ENCODE measurements at places on chromosomes 7 and 10.

DNA sequence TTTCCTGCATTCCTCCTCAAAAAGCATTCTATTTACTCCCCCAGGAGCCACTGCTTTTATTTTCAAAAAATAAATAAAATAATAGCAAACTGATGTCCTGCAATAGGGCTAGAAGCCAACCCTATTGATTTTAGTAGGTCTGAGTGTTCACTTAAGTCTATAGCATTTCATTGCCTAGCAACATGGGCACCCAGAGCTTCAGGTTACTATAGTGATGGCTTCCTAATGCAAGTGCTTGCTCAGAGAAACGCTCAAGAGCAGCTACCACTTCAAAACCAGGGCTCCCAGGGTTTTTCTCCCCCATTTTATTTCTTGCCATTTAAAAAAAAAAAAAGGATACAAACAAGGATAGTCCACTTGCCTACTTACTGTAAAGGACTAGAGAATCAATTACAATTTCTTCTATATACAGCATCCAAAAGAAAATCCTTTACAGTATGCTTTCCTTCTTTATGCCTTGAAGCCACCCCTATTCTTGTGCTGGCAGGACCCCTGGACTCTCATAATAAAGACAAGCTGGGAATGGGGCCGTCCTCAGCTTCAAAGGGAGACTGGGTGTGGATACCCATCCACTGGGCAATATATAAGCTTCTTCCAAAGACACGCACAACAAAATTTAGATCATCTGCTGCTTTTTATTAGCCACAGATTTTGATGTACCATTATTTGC, 133.3 kb downstream of the VPS41 start:
- peak; percentile 33 for DNase-seq

DNA sequence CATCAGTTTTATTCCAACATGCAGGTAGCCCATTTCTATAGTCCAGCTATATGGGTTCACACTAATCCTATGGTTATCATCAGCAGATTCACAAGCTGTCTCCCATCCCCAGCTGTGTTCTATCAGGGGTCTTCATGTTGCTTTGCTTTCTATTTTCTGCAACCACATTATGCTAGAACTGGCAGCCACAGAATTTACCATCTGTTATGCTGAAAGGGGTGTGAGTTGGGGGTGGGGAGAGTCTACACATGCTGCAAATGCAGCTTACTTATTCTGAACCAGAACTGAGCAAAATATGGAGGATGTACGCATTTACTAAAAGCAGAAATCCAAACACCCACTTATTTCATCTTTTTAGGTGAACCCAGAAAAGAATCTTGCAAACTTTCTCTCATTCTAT, 32.9 kb downstream of the SHTN1 start:
- no peak for DNase-seq

DNA sequence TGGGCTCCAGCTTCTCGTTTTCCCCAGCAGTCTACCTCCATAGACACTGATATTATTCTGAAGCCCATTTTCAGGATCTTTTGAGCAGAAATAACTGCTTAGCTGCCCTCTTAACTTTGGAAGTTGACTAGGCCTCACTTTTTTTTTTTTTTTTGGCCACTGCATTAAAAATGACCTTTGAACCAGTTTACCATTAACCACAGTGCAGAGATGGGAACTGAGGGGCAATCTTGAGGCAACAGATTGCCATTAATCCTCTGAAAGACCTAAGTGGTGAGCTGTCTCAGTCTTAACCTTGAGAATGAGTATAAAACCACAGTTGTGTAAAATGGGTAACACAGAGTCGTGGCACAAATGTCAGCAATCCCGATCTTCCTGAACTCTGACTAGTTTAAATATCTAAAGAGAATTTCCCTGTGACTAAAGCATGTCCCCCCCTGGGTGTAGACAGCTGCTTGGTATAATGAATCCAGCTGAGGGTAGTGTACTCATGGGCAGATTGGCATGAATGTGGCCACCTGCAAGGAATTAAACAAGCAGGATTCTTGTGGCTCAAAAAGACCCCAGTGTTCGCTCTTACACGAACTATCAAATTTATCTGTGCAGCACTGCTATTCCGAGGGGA, 46.1 kb upstream of the FMC1 start:
- DNase-seq: no peak

GRCh38 chr10:127085957-127086356, 110.4 kb downstream of the INSYN2A start:
- no peak for DNase-seq

- no peak for DNase-seq
These were observed 452.4 kb upstream of the AKR1E2 start for GRCh38 chr10:4373612-4374011.

- DNase-seq: no peak
These were observed 158.6 kb downstream of the GRK5 start for GRCh38 chr10:119365773-119366599.

- no peak for DNase-seq
These were observed 52.1 kb downstream of the TRRAP start for GRCh38 chr7:98930464-98930863.

DNA sequence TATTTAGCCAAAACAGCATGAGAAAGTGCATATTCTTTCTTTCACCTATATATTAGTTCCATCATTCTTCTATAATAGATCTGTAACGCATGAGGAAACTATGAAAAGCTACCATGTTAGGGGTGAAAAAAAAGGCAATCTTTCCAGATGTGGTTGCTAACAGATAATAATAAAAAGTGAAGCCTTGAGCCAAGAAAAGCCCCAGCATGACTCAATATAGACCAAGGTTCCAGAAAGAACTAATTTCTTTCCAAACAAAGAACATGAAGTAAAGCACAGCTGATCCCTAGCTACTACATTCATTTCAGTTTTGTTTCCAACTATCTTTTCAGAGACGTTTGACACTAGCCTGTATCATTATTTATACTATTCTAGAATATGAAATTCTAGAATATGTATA, 16.4 kb downstream of the ARL4A start:
- no peak for DNase-seq

GRCh38 chr7:33781167-33781566, 124.2 kb upstream of the BMPER start:
- no peak for DNase-seq

DNA sequence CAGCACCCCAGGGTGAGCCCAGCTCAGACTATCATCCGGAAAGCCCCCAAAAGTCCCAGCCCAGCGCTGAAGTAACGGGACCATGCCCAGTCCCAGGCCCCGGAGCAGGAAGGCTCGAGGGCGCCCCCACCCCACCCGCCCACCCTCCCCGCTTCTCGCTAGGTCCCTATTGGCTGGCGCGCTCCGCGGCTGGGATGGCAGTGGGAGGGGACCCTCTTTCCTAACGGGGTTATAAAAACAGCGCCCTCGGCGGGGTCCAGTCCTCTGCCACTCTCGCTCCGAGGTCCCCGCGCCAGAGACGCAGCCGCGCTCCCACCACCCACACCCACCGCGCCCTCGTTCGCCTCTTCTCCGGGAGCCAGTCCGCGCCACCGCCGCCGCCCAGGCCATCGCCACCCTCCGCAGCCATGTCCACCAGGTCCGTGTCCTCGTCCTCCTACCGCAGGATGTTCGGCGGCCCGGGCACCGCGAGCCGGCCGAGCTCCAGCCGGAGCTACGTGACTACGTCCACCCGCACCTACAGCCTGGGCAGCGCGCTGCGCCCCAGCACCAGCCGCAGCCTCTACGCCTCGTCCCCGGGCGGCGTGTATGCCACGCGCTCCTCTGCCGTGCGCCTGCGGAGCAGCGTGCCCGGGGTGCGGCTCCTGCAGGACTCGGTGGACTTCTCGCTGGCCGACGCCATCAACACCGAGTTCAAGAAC, 1.1 kb downstream of the VIM start:
- DNase-seq: no peak

- no peak for DNase-seq
These were observed 3.7 kb upstream of the NDST2 start for GRCh38 chr10:73814896-73815718.

GRCh38 chr7:151673216-151673615, 153.5 kb upstream of the RHEB start:
- DNase-seq: no peak

DNA sequence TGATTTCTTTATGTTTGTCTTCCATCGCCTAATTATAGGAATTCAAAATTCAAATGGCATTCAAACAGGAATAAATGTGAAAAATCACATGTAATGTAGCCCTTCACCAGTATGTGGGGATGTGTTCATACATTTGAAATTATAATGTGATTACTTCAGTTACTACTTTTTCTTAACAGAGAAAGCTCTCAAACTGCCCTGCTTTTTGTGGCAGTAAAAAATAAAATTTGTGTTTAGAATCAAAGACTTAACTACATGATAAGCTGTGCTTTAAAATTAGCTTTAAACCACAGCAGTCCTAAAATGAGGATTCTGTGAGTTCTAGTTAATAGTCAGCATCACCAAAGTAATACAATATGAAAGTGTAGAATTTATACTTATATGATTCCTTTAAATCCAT, 7.8 kb upstream of the HERC4 start:
- no peak for DNase-seq

DNA sequence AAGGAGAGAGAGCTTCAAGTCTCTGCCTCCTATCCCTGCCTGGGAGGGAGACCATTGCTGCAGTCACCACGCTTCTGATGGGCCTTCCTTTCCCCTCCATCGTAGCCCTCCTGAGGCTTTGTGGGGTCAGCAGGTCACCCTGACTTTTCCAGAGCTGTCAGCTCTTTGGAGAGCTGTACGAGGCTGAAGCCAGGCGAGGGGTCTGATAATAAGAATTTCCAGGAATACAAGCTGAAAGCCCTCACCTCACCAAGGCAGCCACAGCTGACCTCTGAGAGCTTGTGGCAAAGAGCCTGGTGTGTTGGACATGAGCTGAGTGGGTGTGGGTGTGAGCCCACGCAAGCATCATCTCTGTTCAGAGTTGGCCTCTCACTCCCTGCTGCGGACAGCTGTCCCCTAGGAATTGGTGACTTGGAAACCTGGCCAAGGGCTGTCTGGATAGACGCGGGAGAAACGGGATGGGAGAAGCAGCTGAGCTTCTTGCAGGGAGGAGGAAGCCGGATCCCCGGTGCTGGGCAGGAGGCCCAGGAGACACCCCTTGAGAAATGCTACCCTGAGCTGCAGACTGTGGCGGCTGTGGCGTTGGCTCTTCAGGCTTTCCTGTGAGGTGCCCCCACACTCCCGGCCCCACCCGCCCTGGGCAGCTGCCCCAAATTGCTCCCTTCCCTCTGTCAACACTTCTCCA, 122.1 kb upstream of the BTBD16 start:
- DNase-seq: no peak

- DNase-seq: no peak
These were observed 129.5 kb downstream of the KLF6 start for GRCh38 chr10:3655528-3655927.

DNA sequence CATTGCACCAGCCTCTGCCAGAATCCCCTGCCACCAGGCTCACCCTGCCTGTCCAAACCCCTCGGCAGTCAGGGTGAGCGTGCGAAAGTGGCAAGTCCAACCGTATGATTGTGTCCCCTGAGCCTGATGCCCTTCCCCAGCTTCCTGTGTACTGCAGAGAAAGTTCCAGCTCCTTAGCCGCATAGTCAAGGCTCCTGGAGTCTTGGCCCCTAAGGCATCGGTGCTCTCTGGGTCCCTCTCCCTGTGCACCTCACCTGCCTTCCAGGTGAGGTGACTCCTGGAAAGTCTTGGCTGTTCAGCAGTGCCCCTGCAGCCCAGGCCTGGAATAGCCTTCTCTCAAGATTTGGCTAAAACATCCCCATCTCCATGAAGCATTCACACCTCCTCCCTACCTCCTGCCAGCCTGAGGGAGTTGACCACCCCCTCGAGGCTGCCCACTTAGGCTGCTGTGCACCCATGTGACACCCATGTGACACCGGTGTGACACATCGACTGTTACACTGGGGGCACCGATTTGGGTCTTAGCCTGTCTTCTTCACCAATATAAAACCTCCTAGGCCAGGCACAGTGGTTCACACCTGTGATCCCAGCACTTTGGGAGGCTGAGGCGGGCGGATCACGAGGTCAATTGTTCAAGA, 56.1 kb upstream of the ELN start:
- DNase-seq: no peak

GRCh38 chr10:84991301-84991700, 662.9 kb downstream of the CCSER2 start:
- DNase-seq: no peak

DNA sequence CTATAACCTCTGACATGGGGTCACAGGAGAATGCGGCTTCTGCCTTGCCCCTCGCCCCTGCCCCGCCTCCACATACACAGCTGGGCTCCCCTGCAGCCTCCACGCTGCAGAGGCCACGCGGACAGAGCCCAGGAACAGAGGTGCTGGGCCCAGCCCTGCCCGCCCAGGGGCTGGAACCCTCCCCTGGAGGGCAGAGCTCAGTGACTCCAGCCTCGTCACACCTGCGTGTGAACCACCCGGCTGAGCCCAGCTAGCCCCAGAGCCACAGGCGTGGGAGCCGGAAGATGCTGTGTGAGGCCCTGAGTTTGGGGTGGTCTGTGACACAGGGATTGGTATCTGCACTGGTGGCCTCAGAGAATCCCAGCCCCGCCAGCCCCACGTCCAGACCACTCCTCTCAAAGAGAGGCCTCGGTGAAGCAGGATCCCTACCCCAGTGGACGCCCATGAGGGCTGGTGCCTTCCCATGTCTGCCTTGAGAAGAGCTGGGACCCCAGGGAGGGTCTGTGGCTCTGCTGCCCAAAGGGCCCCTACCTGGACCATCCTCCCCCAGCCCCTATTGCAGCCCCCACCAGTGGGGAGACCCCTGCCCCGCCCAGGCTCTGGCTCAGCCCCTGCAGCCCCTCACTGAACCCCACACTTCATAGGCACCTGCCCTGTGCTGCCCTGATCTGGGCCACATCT, 8.1 kb upstream of the ADAP1 start:
- no peak for DNase-seq

GRCh38 chr7:133705596-133705995, 421.5 kb upstream of the LRGUK start:
- DNase-seq: no peak

- DNase-seq: no peak
These were observed 24.9 kb downstream of the C7orf25 start for GRCh38 chr7:42886893-42887505.

- DNase-seq: no peak
These were observed 44.0 kb downstream of the CAPZA2 start for GRCh38 chr7:116906391-116906790.

DNA sequence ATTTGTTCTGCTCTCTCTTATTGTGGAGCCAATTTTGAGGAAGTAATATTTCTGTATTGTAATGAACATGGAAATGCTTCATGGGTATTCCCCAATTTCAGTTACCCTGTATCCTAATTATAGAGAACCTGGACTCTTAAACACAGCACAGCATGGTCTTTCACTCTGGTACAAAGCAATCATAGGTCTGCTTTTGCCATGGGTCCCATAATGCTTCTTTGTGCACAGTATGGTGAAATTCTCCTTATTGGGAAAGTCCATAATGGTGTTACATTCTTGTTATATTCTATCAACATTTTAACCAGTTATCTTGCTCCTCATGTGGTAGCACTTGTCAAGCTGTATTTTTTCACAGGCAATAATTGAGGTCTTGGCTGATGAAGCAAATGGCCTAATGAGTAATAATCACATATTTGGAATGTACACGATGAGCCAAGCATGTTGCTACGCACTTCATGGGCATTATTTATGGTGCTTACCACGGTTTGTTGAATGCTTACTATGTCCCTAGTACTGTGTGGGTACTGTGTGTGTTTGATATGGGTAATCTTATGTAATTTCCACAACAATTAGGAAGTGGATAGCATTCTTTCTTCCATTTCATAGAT, 42.9 kb downstream of the PRKG1 start:
- DNase-seq: no peak
